Activated CD8-positive, alpha-beta T cell treated with anti-CD3 and anti-CD28 coated beads for 36 hours (primary cell): ENCODE measurements at places on chromosomes 16 and 17.
A peak's percentile ranks its signal among the peaks of the same experiment; 100 is the strongest.

DNA sequence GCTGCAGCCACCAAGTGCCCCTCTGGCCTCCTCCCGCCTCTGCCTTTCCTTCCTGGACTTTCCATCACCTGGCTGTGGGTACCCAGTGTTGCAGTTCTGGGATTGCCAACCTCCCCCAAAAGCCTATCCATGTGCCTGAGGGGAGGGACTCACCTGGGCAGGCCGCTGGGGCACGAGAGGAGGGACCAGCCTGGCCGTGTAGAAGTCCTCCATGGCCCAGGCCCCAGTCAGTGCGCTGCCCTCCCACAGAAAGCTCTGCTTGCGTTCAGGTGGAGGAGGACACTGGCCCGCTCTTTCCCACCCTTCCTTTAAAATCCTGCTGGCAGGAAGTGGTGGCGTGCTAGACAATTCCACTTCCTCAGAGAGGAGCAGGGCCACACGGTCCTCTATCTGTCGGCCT, 14.2 kb downstream of the SLX4 start:
- DNase-seq, result no peak

DNA sequence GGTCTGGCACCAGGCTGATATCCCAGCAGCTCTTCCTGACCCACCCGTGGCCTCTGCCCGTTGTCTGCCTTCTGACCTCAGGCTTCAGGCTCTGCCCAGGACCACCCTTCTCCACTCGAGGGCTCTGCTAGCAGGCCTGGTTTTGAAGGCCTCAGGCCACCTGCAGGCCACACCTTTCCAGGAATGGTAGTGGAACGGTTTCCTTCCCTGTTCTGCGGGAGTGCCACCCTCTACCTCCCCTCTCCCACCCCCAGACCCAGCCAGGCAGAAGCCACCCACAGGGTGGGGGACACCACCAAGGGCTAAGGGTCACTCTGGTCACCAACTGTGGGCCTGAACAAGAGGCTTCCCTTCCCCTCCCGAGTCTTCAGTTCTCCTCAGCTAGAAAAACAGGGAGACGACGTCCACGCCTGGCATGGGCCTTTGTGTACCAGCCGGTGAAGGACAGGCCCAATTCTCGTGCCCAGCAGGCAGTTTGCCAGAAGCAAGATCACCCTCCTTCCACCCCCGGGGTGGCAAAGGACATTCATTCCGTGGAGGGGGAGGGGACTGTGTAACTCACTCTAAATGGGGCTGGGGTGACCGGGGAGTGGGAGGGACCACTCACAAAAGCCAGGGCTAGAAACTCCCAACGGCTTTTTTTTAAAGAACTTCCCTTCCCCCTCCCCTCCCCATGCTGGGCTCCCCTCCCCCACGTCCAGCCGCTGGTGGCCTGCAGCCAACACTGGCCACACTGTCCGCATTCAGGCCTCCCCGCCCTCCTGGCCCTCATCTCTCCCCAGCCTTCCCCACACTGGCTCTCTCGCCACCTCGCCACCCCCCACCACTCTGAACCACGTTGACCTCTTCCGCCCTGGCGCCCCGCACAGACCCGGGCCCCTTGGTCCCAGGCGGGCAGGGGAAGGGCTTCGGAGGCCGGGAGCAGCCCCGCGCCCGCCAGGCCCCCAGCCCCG, 7.7 kb downstream of the CBX4 start:
- no peak for DNase-seq

DNA sequence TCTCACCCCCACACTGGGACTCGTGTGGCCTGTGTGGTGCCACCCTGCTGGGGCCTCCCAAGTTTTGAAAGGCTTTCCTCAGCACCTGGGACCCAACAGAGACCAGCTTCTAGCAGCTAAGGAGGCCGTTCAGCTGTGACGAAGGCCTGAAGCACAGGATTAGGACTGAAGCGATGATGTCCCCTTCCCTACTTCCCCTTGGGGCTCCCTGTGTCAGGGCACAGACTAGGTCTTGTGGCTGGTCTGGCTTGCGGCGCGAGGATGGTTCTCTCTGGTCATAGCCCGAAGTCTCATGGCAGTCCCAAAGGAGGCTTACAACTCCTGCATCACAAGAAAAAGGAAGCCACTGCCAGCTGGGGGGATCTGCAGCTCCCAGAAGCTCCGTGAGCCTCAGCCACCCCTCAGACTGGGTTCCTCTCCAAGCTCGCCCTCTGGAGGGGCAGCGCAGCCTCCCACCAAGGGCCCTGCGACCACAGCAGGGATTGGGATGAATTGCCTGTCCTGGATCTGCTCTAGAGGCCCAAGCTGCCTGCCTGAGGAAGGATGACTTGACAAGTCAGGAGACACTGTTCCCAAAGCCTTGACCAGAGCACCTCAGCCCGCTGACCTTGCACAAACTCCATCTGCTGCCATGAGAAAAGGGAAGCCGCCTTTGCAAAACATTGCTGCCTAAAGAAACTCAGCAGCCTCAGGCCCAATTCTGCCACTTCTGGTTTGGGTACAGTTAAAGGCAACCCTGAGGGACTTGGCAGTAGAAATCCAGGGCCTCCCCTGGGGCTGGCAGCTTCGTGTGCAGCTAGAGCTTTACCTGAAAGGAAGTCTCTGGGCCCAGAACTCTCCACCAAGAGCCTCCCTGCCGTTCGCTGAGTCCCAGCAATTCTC, 27.4 kb downstream of the STH start:
- DNase-seq, result no peak

DNA sequence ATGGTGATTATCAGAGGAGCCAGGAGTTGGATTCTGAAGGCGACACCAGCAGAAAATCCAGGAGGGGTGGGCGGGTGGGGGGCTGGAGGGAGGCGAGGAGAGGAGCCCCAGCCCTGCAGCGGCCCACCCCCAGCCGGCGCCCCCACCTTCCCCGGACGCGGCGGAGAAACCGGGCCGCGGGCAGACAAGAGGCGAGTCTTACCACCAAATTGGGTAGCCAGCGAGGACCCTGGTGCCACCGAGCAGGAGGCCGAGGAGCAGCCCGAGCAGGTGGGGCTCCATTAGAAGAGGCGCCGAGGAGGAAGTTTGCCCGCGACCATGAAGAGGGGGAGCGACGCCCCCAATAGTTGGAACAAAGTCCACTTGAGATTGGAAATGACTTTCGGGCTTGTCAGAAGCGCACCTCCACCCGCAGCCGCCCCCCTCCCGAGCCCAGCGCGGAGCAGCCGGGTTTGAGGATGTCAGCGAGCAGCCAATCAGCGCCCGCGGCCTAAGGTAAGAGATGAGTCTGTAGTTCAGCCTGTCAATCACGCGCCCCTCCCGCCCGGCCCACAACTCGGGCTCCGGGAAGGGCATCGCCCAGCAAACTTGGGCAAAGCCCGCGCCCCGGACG, at the start of gene WNT3:
Gene WNT3, minus strand, starts transcription at position 377 of the 613 bp plus-strand sequence. Its CDS starts 95 bp downstream, at position 282.
- peak; percentile 81 for DNase-seq
